Type B pancreatic cell (in vitro differentiated cells): ENCODE measurements at places on chromosomes 5 and 9. TPM values are rescaled to one million over a fixed set of nuclear protein-coding genes. Genes with fewer than 3 reads are reported as not detected.

DPYSL3 gene
- total RNA-seq = 11.9 and 36.0 TPM in 2 replicates

MARVELD2 gene
- total RNA-seq = 26.1 and 62.5 TPM in 2 replicates

SLC27A6 gene
- 3.4 and 12.8 TPM in 2 replicates for total RNA-seq

PCDHA3 gene
- 0.24 and 2.6 TPM in 2 replicates for total RNA-seq

QRFP gene
- total RNA-seq = not detected in 2 replicates

FAM78A gene
- total RNA-seq = 0.79 and 1.9 TPM in 2 replicates
